ENCODE measurements at places on chromosomes 5 and 9.

DNA sequence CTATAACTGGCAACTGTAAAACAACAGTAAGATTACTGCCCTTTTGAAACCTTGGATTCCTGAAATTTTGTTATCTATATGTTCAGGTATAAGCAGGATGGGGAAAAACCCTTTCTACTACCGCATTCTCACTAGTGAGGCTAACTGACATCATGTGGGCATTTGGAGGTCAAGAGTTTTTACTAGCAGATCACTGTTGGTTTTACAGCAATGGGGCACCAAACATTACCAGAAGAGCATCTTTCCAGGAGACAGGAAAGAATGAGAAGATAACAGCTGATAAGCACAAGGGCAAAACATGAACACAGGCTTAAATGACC, 20.9 kb upstream of the TTC33 start:
- no peak for DNase-seq

- no peak for DNase-seq
Measured at GRCh38 chr9:108579757-108580439, 275.9 kb downstream of the ACTL7B start.

GRCh38 chr5:172350212-172351181, 66.9 kb upstream of the UBTD2 start:
- DNase-seq, result no peak

- DNase-seq, result no peak
Measured at GRCh38 chr9:70120834-70121510, 77.3 kb downstream of the MAMDC2 start.

GRCh38 chr5:73748510-73749400, 122.8 kb downstream of the ARHGEF28 start:
- no peak for DNase-seq
